Globus pallidus (tissue), 1 donor: ENCODE measurements at places on chromosomes 7 and 10.

GRCh38 chr7:140506788-140507464 is 27.6 kb upstream of the MKRN1 start:
- DNase-seq = no peak

- DNase-seq = no peak
These were observed 56.0 kb downstream of the COL26A1 start for GRCh38 chr7:101418694-101419093.

DNA sequence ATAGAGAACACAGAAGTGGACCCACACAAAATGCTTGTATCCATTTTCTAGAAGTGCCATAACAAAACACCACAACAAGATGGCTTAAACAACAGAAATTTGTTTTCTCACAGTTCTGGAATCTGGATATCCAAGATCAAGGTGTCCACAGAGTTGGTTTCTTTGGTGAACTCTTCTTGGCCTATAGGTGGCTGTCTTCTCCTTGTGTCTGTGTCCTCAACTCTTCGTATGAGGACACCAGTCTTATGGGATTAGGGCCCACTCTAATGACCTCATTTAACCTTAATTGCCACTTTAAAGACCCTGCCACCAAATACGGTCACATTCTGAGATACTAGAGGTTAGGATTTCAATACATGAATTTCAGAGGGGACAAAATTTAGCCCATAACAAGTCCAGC is 30.8 kb upstream of the C10orf71 start:
- DNase-seq = no peak

- DNase-seq = peak; percentile 52
These were observed 22.8 kb downstream of the RGR start for GRCh38 chr10:84267503-84268126.

DNA sequence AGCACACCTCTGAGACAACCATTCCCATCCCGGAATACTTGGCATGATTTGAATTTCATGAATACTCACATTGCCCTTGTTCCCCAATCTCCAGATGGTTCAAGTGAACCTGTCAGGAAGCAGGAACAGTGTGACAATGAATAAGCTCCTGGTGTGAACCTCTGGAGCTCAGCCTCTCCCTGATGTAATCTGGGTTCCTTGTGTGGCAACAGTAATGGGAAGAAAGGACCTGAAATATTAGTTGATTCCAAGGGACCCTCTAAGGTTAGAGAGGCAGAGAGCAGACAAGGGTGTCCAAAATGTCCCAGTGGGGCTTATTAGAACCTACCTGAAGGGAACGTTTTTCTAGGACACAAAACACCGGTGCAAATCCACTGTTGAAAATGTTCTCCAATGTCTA is 8.5 kb downstream of the OR2A7 start:
- no peak for DNase-seq

GRCh38 chr10:129275886-129276285 is 191.2 kb upstream of the MGMT start:
- no peak for DNase-seq

DNA sequence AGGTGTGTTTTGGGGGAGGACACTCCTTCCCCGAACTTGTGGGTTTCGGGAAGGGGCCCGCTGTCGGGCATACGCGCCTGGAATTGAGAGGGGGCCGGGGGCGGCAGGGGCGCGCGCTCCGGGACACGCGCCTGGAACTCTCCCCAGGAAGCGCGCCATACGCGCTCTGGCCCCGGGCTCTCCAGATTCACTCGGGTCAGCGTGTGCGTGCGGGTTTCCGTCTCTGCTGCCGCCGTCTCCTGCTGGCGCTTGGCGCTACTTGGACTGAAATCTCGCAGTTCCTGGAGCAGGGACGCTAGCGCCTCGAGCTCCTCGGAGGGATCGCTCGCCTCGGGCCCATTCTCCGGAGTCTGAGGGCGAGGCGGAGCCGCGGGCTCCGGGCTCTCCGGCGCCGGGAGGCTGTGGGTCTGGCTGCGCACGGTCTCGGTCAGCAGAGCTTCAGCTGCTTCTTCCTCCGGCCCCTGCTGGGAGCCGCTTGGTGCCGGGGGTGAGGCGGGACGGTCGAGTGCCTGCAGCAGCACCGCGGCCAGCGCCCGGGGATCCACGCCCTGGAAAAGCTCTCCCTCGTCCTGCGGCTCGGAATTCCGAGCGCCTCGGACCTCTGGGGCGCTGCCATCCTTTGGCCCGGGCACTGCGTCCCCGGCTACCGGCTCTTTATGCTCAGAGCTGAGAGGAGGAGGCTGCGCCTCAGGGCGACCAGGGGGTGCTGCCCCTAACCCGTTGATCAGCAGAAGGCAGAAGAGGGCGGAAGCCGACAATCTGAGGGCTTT is 1.1 kb downstream of the VGF start:
- DNase-seq = no peak
